Right renal pelvis (tissue), 4 donors: ENCODE measurements at places on chromosomes 3 and 15.

DNA sequence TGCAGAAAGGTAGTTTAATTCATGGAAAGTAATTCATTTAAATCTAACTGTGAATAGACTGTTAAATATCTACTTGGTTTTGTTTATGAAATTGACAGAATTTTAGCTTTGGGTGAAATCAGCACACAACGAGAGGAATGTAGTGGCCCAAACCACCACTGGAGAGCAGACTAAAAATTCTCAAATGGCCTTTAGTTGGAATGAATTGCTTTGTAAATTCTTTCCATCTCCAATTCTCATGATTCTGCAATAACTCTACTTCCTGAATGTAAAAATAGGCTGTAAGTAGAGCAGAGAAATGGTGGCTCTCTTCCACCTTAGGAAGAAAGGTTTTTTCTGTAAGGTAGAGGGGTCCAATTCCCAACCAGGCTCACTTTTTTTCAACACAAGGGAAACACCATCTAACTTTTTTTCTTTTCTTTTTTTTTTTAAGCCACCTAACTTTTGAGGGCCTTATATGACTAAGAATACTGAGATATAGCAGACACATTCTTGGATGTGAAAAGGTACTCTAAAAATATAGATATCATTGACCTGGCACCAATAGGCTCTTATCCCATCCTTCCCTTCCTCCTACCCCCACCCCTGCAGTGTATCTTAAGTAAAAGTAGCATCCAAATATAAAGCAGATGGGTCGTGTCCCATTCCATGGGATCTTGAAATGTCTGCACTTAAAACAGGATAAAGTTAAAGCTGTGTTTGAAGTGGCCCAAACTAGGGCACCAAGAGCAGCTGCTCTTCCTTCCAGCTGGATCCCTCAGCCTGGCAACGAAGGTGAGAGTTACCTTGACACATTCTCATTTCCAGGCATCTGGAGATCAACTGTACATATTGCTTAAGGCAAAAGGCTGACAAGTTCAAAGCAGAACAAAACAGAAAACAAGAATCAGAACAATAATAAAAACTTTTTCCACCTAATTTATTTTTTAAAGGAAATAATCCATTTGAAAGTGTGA lies 194.1 kb downstream of the TPRG1 start:
- DNase-seq: no peak

DNA sequence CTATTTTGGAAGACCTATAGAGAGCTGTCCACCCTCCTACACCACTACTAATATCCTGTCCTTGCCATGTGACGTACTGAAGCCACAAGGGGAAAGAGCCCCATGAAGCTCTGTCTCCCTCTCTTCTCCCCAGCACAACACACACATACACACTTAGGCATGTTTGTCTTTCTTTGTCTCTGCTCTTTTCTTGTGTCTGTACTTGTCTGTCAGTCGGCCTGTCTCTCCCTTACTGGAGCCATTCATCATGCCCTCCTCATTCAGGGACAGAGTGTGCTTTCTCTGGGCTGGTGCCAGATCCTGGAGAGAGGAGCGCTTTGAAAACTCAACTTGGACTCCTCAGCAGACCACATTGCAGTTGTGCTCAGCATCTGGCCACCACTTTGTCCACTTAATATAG lies 47.6 kb downstream of the PSMD6 start:
- no peak for DNase-seq

DNA sequence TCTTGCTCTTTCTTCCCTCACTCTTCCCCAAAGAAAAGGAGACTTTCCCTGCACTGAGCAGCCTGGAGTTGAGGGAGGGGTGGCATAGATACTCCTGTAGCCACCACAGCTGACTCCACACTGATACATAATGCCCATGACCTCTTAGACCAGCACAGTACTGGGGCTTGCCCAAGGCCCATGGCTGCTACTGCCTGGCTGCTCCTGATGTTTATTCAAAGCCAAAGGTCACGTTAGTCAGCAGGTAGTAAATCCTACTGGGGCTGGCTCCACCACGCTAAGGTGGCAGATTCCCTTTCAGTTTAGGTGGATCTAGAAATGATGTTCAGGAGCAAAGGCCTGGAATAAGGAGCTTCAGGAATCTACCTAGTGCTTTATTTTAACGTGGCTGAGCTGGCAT lies 212.7 kb downstream of the C3orf38 start:
- no peak for DNase-seq

DNA sequence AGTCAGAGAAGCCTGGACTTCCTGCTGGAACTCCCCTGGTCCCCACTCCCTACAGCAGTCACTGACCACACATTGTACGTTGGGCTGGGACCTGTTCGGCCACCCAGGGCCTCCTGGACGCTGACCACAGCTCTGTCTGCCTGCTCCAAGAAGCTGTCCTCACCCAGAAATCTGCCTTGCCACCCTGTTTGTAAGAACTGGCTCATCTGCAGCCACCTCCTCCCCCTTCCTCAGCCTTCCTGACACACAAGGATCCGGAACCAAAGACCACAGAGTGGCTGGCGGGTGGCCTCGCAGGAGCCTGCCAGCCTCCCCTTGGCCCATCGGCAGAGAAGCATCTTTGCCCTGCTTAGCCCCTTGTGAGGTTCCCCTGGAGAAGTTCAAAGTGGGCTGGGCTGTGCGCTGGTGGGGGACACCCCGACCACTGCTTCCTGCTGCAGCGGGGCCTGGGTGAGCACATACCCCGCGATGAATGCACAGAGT lies 91.9 kb downstream of the PCSK6 start:
- DNase-seq: no peak

- no peak for DNase-seq
These were observed 126.2 kb downstream of the MDFIC2 start for GRCh38 chr3:70186221-70186620.

- DNase-seq: no peak
These were observed 1.5 kb upstream of the RBM15B start for GRCh38 chr3:51389423-51390183.

DNA sequence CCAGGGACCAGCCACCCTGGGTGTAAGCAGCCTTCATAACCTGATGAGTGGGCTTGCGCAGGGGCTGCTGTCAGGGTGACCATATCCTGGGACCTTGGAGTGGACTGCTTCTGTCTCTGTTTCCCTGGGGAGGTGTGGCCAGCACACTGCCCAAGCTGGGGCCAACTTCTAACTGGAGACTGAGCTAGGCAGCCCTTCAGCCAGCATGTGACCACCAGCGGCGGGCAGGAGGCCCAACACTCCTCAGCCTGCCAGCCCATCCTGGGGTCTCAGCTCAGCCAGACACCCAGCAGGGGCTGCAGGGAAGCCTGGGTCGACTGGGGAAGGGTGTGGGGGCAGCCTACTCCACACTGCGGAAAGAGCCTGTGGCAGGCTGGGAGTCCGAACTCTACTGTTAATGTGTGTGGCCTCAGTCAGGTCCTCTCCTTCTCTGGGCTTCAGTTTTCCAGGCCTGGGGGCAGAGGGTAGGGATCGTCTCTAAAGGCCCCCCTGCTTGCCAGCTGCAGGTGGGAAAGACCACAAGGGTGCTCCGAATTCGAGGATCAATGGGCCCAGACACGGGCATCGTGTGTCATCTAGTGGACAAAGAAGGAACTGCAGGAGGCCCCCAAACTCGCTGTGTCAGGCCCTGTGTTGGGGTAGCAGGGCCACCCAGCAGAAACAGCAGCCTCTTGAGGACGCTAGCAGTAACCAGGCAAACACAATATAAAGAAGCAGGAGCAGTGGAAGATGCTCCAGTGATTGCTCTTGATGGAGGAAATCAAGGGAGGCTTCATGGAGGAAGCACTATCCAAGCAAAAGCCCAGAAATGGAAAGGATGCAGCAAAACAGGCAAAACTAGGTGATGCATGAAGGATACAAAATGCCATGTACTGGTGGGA lies 2.0 kb upstream of the SEMA3G start:
- DNase-seq: no peak

DNA sequence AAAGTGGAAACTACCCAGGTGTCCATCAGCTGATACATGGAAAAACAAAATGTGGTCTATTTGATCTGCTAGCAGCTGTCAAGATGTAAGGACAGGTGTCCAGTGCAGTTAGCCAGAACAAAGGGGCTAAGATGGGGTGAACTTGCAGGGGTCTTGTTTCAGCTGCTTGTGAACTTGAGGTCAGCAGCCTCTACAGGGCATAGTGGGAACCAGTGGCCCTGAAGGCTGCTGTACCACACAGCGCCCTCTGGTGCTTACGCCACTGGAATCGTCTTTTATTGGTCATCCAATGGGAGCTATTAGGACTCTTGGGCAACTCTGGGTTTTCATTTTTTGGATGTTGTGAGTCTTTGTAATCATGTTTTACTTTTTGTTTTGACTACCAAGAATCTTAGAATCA lies 62.2 kb upstream of the CTSH start:
- DNase-seq: no peak

GRCh38 chr3:112781599-112781998 lies 65.1 kb downstream of the CD200R1L start:
- no peak for DNase-seq

DNA sequence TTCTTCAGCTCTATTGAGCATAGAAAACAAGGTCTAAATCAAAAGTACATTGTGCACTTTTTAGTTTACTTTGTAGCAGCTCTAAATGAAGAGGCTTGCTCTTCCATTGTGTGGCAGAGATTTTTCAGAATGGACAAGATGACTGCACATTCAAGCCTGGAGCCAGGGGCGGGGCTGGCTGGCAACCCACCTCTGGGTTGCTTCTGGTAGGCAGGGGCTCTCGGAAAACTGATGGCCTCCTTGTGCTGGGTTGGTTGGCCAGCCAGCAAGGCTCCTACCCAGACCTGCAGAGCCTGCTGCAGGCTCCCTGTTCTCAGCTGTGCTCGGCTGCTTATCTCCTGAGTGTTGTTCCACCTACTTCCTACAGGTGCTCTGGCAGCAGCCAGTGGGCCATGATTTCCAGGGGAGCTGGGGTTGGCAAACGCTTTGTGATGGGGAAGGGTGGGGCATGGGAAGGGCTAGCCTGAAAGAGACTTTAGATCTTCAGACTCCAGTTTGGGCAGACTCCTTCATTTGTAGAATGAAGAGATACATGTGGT lies 8.8 kb downstream of the BSN start:
- no peak for DNase-seq

DNA sequence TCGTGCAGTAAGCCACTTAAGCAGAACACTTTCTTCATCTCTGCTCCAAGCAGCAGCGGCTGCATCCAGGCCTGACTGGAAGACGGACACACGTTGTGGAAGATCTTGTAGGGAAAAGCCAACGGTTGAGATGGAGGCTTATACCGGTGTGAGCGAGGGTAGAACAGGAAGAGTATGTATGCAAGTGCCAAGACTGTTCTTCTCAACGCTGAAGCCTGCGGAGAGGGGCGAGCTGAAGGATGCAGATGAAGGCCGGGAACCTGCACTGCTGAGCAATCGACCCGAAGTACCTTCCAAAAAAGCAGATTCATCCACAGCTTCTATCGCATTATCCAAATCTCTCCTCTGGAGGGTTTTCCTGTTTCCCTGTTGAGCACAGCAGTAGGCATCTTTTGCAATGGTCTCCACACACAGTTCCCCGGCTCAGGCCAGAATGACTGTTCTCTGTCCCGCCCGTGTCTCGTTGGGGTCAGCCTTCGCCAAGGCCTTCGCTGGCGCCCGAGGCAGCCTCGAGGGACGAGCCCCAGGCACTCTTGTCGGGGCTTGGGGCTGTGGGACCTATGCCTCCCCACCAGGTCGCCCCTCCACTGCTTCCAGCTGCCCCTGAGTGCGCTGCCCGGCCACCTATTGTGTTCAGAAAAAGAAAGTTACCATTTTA lies 22.2 kb upstream of the DYNC1LI1 start:
- DNase-seq: no peak

- no peak for DNase-seq
These were observed 3.1 kb upstream of the POLR2M start for GRCh38 chr15:57703387-57703786.

GRCh38 chr3:194939949-194940770 lies 254.5 kb downstream of the FAM43A start:
- DNase-seq: no peak

DNA sequence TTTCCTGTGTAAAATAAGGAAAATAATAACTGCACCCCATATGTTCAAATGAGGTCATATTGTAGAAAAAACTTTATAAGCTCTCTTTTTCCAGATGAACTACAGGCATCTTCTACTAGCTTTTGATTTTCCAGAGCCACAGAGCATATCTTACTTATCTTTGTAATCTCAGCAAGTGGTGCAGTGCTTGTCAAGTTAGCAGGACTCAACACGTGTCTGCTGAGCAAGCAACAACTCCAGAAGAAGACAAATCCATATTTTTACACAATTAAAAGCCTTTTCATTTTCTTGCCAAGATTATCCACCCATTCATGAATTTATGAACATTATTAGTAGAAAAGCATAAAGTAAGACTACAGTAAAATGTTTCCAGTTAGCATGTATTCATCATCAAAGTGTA lies 14.4 kb upstream of the TSC22D2 start:
- no peak for DNase-seq

GRCh38 chr3:191296041-191296541 lies 33.1 kb upstream of the CCDC50 start:
- DNase-seq: no peak

DNA sequence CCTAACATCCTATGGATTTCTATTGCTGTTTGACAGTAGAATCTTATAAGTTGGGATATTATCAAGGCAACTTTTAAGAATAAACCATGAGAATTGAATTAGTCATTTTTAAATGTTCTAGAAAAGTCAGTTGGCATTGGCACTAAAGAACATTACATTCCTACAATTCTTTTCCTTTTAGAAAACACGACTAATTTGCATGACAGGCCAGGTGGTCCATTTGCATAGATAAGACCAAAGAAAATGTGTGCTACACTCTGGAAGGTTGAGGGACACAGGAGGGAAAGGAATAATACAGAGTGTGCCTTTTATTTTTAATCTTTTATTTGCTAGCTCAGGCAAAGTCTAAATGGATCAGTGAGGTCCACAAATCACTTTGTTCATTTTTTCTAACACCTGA lies 962.3 kb downstream of the EPHA3 start:
- no peak for DNase-seq

- DNase-seq: no peak
These were observed 164.5 kb upstream of the TPM1 start for GRCh38 chr15:62878070-62878469.

- no peak for DNase-seq
These were observed 1.4 kb downstream of the CLK3 start for GRCh38 chr15:74616996-74617395.

- DNase-seq: no peak
These were observed 351.2 kb downstream of the RAP2B start for GRCh38 chr3:153513236-153513635.

GRCh38 chr15:73867956-73868355 lies 5.4 kb upstream of the TBC1D21 start:
- DNase-seq: no peak

DNA sequence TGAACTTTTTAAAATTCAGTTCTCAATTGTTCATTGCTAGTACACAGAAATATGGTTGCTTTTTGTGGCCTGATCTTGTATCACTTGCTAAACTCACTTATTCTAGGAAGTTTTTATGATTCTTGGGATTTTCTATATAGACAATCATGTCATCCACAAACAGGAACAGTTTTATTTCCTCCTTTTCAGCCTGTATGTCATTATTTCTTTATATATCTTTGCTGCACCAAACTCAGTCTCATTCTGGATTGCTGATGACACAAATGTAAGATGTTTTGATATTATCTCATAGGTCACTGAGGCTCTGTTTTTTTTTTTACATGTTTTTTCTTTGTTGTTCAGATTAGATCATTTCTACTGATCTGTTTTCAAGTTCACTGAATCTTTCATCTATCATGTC lies 71.7 kb downstream of the TTBK2 start:
- no peak for DNase-seq

GRCh38 chr15:66654739-66655375 lies 47.2 kb upstream of the SMAD6 start:
- DNase-seq: no peak

GRCh38 chr15:58306591-58307312 lies 125.0 kb upstream of the LIPC start:
- DNase-seq: no peak
